Smooth muscle cell of bladder (primary cell): ENCODE measurements at places on chromosomes 5 and 9. TPM values are rescaled to one million over a fixed set of nuclear protein-coding genes. Genes with fewer than 3 reads are reported as not detected.

Gene LECT2
- not detected in 2 replicates for total RNA-seq

Gene RMRP
- total RNA-seq = 28,356 and 90,129 TPM in 2 replicates

Gene DRD1
- total RNA-seq = under 0.01 and 0.14 TPM in 2 replicates

Gene ADGRD2
- not detected in 2 replicates for total RNA-seq

Gene ROR2
- 29.4 and 30.0 TPM in 2 replicates for total RNA-seq

Gene FSD1L
- 3.0 and 4.1 TPM in 2 replicates for total RNA-seq

Gene PCDHGB4
- 26.9 and 27.5 TPM in 2 replicates for total RNA-seq

Gene BTNL8
- not detected in 2 replicates for total RNA-seq

Gene ITGA2
- 16.4 and 17.5 TPM in 2 replicates for total RNA-seq
